ENCODE measurements at places on chromosomes 2 and 18. TPM values are rescaled to one million over a fixed set of nuclear protein-coding genes. Genes with fewer than 3 reads are reported as not detected.

CIB4 gene
- total RNA-seq = not detected

NCOA1 gene
- total RNA-seq = 10.2 TPM

RGPD3 gene
- total RNA-seq = 0.05 TPM

KIAA2012 gene
- total RNA-seq = not detected

CNGA3 gene
- total RNA-seq = not detected

C18orf63 gene
- total RNA-seq = not detected

ANKRD23 gene
- total RNA-seq = 4.6 TPM

C18orf54 gene
- total RNA-seq = 4.8 TPM

SCYGR4 gene
- total RNA-seq = 0.14 TPM

MRPL33 gene
- 248 TPM for total RNA-seq

Data from NCI-H460 (cell line).